ENCODE measurements at places on chromosomes 2 and 18.

DNA sequence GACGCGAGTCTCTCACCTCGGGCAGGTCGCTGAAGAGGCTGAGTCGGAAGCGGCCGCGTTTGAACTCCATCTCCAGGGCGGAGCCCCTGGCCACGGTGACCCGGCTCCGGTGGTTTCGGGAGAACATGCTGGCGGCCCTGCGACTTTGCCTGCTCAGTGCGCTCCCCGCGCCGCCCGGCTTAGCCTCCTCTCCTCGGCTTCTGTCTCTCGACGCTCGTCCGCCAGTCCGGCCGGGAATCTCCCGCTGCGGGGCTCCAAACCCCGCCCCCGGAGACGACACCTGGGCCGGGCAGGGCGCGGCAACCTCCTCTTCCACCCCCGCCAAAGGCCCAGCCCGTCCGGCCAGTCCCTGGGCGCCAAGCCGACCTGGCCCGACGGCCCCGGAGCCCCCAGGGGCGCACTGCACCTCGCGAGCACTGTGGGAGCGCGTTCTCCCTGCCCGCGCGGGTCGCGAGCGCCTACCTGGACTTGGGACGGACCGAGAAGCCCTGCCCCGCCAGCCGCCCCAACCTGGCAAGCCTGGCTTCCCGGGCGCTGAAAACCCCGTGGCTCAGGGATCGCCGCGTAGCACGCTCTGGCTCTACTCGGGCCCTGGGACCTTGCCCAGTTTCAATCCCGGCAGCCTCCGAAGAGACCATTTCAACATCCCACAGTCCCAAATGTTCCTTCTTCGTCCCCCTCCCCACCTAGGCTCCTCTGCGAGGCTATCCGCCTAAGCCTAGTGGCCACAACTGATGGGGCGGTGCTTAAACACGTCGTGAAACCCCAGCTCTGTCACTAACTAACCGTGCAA is at the start of gene RTKN:
Gene RTKN (minus strand): TSS at position 248 of the 793 bp plus-strand sequence. CDS start 121 bp downstream, at position 127.
- DNase-seq: no peak

GRCh38 chr2:152167065-152167464 is 8.5 kb downstream of the STAM2 start:
- DNase-seq: no peak

GRCh38 chr2:28980368-28981015 is 606 bp upstream of the TOGARAM2 start:
- DNase-seq: no peak

DNA sequence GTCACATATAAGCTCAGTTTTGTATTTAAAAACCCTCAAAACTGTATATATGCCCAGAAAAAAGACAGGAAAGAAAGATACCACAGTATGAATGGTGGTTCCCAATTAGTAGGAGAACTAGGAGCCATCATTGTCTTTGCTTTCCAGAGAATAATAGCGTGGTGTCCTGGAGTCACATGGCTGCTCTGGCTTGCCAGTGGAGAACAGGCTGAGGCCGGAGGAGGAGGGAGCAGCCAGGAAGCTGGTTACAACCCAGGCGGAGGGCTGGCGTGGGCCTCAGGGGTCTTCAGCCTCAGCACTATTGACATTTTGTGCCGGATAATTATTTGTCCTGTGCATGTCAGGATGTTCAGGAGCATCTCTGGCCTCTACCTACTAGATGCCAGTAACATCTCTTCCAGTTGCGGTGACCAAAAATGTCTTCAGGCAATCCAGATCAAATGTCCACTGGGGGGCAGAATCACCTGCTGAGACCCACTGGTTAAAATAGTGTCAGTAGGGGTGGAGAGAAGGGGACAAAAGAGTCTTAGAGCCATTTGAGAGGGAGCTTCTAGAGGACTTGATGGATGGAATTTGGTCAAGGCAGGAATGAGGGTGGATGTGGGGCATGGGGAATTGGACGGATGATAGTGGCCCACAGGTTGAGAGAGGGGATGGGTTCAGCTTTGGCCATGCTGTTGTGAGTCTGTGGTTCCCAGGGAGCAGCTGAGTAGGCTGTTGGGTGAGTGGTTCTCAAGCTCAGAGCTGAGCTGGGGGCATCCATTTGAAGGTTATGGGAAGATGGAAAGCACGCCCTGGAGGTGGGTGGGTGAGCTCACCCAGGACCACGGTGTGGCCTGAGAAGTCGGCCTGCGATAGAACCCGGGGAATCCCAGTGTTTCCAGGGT is 144.9 kb downstream of the AGAP1 start:
- no peak for DNase-seq

DNA sequence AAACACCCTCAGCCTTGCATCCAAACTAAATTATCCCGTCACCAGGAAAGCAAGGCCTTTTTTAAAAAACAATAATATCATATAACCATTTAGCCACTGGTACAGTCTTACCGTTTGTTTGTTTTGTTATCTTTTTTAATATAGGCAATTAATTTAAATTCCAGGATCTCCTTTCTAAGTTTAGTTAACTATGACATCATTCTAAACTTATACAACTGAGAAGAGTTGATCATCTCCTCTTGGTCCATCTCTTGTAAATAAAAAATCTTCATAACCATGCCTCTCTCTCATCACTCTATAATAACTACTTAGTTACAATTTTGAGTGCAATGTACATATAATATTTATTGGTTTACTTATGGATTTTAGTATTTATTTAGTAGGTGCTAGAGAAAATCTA is 46.2 kb downstream of the RND3 start:
- DNase-seq: no peak

- DNase-seq: no peak
Measured at GRCh38 chr2:127014224-127014623, 92.7 kb downstream of the BIN1 start.

DNA sequence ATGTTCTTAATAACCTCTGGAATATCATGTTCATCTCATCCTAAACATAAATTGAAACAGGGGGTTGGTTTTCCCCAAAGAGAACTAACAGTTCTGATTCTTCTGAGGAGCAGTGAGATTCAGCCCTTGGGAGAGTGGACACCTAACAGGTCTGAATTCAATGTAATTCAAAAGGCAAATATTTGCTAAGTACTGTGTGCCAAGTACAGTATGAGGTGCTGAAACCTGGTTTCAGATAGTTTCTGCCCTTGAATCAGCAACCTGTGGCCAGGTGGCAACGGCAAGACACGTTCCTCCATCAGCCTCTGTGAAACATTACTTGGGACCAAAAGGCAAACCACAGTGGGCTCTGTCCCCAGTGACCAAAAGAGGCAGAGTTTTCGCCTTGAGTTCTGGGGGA is 1.3 kb downstream of the LRRC30 start:
- DNase-seq: no peak

DNA sequence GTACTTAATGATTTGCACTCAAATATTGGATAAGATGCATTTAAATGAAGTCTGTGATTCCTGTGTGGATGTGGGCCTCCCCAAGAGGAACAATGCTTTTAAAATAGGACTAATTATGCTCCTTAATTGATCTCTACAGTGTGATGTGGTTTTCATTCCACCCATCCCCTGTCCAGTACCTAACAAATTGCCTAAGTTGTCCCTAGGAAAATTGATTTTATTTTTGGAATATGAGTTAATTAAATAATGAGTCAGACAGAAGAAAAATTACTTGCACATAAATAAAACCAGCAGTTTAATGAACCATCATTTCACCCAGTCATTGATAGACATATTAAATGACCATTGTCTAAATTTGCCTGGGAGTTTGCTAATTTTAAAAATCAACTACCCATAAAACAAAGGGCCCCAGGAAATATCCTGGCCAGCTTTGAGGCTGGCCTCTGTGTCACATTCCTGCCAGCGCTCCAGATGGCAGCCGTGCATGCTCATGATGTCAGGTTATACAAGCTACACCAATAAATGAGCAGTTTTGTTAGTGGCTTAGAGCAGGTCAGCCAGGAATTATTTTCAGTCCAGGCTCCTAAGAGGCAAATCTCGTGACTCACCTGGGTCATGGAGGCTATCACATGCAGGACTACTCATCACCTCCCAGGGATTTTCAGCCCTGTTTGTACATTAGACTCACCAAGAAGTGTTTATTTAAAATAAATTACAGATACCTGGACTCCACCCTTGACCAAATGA is 31.9 kb downstream of the ABHD3 start:
- no peak for DNase-seq

DNA sequence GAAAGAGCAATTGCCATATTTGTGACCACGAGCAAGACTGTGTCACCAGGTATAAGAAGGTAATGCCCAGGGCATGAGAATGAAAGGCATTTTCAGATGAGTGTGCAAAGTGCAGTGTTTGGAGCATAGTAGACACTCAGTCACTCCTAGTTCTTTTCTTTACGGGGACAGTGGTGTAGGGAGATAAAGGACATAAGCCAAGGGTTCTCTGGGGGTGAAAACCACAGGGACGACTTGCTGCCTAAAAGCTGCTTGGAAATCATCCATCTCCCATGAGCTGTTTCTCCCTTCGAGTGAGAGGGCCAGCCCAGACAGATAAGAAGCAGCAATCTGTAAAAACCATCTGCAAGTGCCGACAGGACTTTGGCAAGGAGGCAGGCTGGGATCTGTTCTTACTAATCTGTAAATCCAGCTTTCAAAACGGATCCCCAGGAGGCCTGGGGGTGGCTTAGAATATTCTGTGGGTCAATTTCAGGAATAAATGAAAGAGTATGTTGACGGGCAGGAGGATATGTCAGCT is 221.6 kb downstream of the LPIN1 start:
- no peak for DNase-seq

- no peak for DNase-seq
Measured at GRCh38 chr2:168208652-168209051, 38.7 kb downstream of the STK39 start.

GRCh38 chr18:57748770-57749603 is 54.1 kb downstream of the ATP8B1 start:
- DNase-seq: no peak

GRCh38 chr2:164969909-164970690 is 14.8 kb upstream of the SLC38A11 start:
- DNase-seq: no peak

DNA sequence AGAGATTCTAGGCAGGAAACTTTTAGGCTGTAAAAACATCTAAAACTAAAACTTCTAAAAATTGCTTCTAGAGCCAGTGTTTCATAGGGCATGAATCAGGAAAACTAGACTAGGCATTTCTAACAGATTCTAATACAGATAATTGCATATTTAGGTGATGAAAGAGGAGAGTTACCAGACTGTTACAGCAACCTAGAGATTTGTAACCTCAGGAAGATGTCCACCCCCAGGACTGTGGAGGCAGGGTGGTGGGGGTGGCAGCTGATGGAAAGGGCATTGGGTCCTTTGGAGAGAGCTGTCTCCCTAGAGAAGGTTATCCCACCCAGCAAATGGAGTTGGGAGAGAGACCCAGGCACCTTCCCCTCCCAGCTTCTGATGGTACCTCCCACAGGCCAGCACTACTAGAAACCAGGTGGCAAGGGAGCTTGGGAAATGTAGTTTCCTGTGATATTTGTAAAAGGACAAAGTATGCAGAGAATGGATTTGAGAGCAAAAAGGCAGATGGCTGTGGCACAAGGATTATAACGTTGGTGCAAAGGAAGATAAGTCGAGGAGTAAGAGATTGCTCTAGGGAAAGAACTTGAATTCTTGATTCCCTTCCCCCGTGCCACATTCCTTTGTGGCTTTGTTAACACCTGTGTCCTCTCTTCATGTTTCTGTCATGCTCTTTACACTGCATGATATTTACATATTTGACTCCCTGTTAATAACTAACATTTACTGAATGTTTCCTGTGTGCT is 75.6 kb upstream of the MGAT5 start:
- no peak for DNase-seq

DNA sequence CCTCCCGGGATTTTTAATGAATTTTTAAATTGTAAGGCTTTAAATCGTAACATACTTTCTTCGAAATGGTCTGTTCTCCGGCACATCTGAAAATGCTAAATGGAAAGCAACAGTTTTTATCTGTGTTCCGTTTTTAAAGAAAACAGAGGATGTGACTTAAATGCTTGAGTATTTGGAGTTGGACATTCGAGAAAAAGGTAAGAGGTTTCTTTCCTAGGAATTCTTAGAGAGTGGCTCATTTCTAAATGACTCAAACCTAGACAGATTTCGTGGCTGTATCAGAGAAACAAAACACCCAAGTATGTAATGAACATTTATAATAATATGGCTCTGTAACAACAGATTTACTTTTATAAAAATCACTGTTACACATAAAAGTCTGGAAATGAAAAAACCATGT is 177.6 kb upstream of the CCDC68 start:
- no peak for DNase-seq

DNA sequence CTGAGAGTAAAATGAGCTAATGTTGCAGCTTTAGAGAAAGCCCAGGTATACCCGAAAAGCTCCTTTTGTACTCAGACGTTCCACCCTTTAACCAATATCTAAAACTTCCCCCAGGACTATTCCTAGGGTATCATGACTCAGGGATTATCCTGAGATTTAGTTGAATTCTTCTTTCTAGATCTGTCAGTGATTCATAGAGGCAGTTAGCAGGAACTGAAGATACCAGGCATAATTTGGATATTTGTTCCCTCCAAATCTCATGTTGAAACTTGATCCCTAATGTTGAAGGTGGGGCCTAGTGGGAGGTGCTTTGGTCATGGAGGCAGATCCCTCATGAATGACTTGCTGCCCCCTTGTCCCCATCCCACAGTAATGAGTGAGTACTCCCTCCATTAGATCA is 161.2 kb upstream of the LRP1B start:
- DNase-seq: no peak

GRCh38 chr2:27735263-27735904 is 36.1 kb upstream of the MRPL33 start:
- peak; percentile 46 for DNase-seq

GRCh38 chr18:64009305-64009704 is 39.4 kb downstream of the SERPINB8 start:
- no peak for DNase-seq

GRCh38 chr2:120020554-120020953 is 7.7 kb downstream of the EPB41L5 start:
- no peak for DNase-seq

DNA sequence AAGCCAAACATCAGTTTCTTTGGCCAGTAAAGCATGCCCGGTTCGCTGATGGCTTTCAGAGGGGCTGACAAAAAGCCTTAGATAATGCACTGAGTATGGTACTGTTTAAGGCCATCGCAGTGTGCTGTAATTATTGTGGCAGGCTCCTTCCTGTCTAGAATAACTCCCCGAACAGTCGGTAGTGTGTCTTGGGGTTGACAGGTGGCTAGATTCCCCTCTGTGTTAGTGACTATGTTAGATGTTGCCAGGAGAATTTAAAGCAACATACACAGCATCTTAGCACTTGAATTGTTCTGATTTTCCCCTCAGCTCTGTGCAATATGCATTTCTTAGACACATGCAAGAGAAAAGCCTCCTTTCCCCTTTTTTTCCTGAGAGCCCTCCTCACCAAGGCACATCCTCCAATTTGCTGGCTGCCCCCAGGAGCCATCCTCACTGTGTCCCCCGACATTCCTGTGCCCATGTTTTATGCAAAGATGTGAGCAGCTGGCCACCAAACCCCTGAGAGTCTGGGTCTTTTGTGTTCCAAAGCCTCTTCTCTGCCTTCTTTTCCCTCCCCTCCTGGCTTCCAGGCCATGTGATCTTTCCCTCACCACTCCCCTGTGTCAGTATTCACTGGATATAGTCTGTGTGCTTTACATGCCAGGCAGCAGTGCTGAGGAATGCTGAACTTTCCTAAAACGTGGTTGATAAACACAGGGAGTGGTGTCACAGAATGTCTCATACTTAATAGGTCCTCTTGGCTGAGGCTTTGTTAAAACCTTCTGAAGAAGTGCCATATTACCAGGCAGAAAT is 331.5 kb downstream of the HRH4 start:
- no peak for DNase-seq

GRCh38 chr2:43170405-43171105 is 55.9 kb downstream of the ZFP36L2 start:
- no peak for DNase-seq

- no peak for DNase-seq
Measured at GRCh38 chr2:183093857-183094657, 15.5 kb downstream of the DUSP19 start.

All from stimulated activated CD4-positive, alpha-beta T cell treated with anti-CD3 and anti-CD28 coated beads, Interleukin-1b, Interleukin-23, amount 100 ng/mL, for 1 hour (primary cell).